NT2/D1 (cell line): ENCODE measurements at places on chromosomes 2 and 18.

DNA sequence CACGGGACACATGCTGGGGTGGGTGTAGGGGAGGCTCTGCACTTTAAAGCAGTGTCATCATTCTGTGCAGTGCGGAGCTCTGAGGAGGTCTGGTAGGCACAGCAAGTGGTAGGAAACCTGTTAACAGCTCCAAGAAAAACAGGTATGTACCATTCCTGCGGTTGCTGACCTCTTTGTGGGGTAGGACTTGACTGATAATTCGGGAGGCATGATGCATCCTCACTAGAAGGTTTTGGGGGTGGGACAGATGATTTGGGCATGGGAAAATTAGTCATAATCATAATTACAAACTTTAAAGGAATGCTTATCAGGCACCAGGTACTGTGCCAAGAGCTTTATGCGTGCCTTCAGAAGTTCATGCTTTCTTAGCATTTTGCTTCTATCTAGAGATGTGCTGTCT is 9.7 kb downstream of the DOK1 start:
- DNase-seq, result no peak

DNA sequence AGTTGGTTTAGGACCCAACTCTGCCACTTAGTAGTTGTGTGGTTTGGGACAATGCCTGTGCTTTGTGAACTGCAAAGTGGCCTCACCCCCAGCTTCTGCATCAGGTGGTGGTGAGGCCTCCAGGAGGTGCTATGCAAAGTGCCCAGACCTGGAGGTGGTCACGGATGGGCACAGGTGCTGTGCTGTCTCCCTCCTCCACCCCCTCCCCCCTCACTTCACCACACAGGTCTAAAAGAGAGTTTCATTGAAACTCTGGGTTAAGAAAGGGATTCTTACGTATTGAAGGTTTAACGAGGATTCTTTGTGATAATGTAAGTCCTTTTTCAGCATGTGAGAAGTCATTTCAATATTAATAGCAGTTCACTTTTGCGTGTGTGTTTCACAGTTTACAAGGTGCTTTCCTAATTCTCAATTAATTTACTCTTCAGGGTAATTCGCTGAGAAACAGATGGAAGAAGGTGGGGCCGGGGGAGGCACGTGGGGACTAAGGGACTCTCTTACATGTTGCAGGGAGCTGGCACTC is 369.9 kb downstream of the LPIN1 start:
- no peak for DNase-seq

DNA sequence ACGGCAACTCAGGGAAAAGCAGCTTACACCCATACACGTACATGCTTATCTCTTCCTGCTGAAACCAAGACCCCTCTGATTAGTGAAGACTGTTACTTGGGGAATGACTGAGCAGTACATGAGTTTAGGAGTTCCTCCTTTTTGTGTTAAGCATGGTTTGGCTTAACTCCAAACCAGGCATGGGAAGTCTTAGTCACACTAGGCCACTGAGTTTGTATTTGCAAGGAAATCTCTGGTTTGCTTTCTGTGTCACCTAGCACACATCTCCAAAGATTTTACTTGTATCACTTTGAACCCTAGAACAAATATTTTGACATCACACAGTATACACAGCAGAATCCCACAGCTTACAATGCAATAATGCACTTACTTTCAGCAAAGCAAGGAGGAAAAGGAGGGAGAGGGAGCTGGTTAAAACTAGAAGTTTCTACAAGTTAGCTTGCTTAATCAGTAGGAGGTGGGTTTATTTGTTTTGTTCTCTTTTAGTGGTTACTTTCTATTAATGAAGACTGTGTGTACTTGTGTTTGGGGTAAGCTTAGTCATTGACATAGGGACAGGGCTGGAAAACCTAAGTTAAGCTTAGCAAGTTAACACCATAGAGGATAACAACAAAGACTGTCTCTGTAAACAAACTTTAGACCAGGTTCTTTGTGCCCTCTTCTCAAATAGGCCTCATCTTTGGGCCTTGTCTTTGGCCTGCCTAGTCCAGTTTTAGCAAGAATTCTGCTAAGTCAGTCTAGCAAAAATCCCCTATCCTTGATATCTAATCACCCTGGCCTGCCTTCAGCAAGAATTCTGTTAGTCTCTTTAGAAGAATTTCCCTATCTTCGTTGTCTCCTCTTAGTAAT is 219.4 kb downstream of the MREG start:
- DNase-seq, result no peak

DNA sequence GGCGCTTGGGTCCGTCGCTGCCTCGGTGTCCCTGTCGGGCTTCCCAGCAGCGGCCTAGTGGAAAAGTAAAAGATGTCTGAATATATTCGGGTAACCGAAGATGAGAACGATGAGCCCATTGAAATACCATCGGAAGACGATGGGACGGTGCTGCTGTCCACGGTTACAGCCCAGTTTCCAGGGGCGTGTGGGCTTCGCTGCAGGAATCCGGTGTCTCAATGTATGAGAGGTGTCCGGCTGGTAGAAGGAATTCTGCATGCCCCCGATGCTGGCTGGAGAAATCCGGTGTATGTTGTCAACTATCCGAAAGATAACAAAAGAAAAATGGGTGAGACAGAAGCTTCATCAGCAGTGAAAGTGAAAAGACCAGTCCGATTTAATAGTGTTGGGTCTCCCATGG is 8.0 kb downstream of the HES6 start:
- no peak for DNase-seq

GRCh38 chr2:156340377-156340776 is 7.9 kb upstream of the NR4A2 start:
- DNase-seq, result no peak

GRCh38 chr2:235049719-235050118 is 97.9 kb downstream of the SH3BP4 start:
- no peak for DNase-seq

GRCh38 chr2:238136820-238137537 is 1.5 kb upstream of the KLHL30 start:
- DNase-seq, result no peak
